Cortex of kidney (tissue), 1 donor: ENCODE measurements at places on chromosomes 7 and 10.

DNA sequence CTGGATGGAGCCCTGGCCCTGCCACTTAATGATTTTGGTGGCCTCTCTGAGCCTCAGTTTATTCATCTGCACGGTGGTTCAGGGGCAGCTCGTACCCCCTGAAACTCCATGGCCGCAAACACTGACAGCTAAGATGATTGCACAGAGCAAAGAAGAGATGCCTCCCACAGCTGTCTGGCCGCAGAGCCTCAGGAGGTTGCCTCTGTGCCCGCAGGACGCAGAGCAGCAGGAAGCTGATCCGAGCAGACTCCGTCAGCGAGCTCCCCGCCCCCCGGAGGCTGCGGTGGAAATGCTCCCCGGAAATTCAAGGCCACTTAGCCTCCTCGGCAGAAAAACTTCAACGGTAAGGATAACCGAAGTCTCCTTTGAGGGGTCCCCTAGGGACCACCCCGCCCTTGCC is 30.2 kb upstream of the C10orf53 start:
- DNase-seq, result no peak

- DNase-seq, result no peak
Measured at GRCh38 chr7:1649751-1650326, 20.2 kb upstream of the ELFN1 start.

DNA sequence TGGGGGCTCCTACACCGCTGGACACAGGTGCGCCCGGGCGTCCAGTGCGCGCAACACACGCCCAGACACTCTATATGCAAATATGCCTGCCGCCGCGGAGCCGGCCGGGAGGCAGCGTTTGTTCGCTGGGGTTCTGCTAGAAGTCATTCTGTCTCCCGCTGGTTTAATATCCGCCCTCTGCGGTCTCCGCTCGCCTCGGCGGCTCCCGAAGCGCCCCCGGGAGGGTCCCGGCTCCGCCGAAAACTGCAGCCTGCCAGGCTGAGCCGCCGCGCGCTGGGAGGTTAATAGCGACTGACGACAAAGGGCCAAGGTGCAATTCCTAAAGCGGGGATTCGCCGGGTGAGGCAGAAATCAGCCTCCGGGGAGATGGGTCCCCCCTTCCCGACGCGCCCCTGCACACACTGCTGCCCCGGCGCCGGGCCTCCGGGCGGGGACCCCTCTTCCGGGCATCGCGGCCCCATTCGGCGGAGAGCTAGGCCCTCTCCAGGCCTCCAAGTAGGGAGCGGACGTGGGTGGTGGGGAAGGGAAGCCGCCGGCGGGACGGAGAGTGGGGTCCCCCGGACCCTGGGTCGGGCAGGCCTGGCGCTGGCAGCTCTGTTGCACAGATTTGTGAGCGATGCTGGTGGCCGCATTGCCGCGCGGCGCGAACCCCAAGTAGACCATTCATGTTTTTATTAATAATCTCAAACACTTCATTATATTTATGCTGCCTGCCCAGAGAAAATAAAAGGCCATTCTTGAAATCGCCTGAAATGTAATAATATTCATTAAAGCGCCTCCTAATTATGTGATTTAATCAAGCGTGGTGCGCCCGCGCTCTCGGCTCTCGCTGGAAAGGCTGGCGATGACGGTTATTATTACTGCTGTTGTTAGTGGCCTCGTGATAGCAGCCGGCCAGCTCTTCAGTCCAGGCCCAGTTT is 9.1 kb downstream of the EN2 start:
- DNase-seq, result no peak

DNA sequence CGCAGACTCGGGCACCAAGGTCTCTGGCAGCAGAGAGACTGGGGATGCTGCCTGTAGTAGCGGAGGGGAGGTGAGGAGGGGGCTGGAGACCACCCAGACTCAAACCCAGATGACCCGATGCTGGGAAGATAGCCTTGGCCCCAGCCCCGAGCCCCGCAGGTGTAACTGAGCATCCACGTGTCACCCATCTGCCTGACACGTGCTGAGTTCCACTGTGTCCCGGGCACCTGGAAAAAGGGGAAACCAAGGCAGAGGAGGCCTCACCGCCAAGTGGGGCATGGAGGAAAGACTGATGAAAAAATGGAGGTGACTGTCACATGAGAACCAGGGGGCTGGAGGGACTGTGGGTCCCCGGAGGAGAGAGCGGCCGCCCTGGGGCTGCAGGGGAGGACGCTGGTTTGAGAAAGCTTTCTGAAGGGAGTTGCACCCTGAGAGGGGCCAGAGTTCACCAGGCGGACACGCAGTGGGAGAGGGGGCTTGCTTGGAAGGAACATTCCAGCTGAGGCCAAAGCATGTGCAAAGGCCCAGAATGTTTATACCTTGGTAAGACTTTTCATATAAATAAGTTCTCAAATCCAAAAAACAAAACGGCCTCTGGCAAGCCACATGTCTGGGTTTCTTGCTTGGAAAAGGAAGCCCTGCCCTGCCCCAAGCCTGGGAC is 27.4 kb upstream of the ELN start:
- DNase-seq, result no peak

DNA sequence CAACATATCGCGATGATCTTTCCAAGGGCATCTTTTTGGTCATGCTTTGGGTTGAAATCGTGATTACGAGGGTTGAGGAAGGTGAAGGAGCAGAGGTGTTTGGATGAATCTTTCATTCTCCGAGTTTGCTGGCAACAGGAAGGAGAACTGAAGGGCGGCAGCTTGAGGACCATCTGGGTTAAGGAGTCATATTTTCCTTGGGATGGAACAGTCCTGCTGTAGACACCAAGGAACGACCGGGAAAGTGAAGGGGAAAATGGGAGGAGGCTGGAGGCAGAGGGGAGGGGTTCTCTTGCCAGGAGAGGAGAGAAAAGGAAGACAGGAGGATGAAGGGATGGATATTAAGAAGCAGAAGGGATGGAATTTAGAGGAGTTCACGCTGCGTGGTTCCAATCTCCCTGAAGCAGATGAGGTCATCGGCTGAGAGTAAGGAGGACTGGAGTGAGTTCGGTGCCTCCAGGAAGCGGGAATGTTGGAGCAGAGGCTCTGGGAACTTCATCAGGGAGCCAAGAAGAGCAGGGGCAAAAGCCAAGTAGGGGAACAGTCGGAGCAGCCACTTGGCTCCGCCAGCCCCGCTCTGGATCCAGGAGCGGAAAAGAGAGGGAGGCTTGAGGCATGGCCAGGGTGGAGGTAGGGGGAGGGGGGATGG is 116.6 kb upstream of the GALNT17 start:
- DNase-seq, result no peak

GRCh38 chr7:149720372-149721083 is 52.9 kb downstream of the ZNF467 start:
- DNase-seq, result no peak

DNA sequence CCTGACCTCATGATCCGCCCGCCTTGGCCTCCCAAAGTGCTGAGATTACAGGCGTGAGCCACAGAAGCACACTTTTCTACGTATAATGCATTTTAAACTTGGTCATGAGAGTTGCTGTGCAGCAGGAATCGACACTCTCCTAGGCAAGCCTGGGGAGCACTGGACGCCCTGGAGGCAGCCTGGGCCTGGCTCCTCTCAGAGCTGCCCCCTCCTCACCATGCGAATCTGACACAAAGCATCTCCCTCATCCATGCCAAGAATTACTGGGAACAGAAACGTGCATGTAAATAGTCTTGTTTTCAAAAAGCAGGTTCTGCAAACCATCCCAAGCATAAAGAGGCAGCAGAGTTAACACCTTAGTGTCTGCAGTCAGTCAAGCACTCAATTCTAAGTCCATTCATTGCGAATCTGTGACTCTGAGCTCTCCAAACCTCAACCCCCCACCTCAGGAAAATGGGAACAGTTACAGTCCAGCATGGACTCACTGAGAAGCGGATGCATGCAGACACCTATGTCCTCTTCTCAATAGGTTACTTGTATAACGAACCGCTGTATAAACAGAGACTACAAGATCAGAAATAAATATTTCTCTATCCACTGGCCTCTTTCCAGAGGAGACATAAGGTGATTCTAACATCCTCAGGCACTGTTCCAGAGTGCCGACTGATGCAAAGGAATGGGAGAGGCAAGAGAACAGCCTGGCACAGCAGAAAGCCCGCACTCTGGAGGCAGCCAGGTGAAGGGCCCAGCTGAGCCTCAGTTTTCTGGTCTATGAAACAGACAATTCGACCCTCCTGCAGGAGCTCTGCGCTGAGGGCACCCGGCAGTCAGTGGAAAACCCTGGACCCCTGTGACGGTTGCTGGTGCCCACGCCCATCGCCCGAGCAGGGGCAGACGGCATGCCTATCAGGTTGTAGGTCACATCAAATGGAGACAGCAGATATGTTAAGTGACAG is 68.9 kb downstream of the MAD1L1 start:
- DNase-seq, result no peak

DNA sequence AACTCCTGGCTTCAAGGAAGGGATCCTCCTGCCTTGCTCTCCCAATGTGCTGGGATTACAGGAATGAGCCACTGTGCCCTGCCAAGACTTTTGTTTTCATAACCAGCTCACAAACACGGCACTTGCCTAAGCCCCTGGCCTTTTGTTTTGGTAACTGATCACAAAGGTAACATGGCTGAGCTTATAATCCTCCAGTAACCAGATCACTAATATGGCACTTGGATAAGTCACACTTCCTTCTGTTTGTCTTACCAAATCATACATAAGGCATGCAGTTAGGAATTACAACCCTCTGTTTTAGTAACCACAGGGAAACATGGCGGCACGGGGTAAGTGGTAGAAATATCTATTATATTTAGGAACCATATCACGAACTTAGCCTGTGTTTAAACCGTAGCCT is 577.1 kb downstream of the CALN1 start:
- no peak for DNase-seq
